NCI-H1436 (cell line): ENCODE measurements at places on chromosomes 4 and X.

- DNase-seq: no peak
These were observed 216.2 kb upstream of the CTSO start for GRCh38 chr4:156169861-156170260.

GRCh38 chr4:73743281-73743680, 2.9 kb downstream of the CXCL8 start:
- no peak for DNase-seq

DNA sequence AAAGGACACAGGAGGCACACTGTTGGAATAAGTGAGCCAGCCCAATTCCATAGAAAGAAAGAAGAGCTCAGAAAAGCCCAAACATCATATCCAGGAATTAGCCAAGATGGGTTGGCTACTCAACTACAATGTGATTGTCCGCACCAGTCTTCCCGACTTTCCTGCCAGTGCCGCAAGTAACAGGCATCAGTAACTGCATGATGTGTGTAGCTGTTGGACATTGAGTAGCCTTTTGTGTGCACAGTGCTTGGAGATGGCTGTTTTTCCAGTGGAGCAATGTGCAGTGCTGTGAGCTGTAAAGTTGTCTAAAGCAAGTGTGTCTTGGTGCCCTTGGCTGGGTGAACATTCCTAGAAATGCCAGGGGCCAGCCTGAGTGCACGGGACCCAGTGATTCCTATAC, 29.2 kb upstream of the FAM193A start:
- DNase-seq: no peak

DNA sequence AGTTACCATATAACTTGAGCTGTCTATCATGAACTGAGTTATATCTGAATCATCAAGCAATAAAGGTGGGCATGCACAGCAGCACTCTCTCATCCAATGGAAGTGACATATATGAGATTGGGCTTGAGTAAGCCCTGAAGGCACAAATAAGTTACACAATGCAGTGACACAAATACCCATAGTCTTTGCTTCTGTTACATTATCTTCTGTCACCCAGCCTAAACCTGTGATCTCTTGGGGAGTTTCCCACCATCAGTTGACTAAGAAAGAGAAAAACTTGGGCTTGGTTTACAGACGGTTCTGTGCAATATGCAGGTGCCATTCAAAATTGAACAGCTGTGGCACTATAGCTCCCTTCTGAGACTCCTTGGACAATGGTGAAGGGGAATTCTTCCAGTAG, 138.8 kb upstream of the IL15 start:
- DNase-seq: no peak

DNA sequence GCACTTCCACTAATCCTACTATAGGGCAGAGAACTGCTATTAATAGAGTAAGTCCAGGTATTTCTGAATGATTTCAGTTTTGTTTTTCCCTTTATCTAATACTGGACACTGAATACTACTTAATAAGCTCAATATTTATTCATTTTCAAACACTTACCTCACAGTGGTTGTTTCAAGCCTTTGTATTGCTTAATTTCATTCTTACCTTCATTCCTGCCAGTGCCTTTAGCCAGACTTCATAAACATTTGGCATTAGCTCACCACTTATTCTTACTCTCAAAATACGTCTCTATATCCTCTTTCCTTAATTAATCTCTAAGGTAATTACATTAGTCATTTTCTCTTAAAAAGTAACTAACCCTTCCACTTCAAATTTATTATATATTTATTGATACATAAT, 18.8 kb upstream of the CORIN start:
- no peak for DNase-seq

- no peak for DNase-seq
These were observed 388.0 kb upstream of the GALNT7 start for GRCh38 chr4:172780566-172781081.

DNA sequence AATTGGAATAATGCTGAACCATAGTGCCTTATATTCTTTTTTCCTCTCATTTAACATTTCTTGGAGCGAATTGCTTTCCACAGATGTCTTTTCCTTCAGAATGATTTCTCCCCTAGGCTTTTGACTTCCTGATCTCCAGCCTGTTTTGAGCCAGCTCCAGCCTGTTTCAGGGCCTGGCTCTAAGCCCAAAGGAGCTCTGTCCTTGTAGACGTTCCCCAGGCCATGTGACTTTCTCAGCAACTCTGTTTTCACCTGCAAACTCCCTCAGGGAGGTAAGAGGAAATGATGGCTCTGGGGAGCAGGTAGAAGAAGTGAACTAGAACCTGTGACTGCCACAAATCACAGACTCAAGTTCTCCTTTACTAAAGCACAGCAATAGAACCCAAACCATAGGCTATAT, 89.1 kb downstream of the AKAP4 start:
- peak; percentile 26 for DNase-seq

- no peak for DNase-seq
These were observed 229.1 kb downstream of the VEGFC start for GRCh38 chr4:176563591-176563990.

- no peak for DNase-seq
These were observed 211.1 kb downstream of the RELL1 start for GRCh38 chr4:37475087-37475486.

DNA sequence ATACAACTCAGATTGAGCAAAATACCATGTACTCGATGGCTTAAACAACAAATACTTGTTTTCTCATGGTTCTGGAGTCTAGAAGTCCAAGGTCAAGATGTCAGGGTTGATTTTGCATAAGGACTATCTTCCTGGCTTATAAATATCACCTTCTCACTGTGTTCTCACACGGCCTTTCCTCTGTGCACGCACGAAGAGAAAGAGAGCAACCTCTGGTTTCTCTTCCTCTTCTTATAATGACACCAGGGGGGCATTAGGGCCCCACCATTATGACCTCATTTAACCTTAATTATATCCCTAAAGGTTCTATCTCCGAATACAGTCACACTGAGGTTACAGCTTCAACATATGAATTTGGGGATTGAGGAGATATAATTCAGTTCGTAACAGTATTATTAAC, 504.0 kb downstream of the MAGEE1 start:
- no peak for DNase-seq

DNA sequence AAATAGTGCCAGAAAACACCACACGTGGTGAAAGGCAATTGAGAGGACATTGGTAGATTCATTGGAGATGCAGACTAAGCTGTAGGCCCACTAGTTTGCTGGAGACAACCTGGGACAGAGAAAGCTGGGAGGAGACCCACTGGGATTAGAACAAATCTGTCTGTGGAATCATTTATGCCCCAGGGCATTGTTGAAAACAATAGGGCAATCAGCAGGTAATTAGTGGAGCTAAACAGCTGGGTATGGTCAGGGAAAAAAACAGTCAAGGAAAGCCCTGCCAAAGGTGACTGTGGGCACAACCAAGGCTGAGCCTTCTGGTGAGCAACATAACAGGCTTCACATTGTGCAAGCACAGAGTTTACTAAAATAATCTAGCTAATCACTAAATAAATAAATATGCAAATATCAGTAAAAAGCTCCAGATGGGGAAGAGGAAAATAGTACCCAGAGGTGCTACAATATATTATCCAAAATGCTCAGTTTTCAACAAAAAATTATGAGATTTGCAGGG, 9.0 kb downstream of the TCEAL3 start:
- DNase-seq: no peak

- peak; percentile 3 for DNase-seq
These were observed 175.5 kb downstream of the NLGN4X start for GRCh38 chrX:6053141-6053540.

DNA sequence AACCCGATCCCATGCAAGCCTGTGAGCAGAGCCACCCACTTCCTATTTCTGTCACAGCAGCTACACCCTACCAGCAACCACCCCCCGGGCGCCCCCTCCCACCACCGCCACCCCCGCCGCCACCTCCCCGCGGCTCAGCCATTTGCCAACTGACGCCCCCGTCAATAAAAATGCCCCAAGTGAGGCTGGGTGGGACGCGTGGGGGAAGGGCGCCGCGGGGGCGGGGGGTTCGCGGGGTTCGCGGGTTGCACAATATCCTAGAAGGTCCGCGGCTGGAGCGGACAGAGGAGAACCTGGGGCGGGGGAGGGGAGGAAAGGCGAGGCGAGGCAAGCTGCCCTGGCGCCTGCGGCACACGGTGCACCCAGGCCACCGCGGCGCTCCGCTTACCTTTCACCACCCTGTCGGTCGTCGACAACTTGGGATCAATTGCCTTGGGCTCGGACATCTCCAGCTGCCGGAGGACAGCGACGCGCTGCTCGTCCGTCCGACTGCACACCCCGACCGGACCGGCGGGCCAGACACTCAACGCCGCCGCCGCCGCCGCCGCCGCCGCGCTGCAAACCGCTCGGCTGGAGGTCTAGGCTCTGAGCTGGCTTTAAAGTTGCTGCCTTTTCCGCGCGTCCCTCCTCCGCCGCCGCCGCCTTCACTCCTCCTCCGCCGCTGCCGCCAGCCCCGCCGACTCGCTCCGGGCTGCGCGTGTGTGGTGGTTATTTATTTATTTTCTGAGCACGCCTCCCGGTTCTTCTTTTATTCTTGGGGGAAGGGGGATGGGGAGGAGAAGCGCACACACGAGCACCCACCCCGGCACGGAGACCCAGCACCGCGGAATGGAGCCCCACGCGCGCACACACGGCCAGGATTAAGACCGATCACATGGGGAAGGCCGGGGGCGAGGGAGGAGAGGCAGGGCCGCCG, 717 bp downstream of the PPP3CA start:
- peak; percentile 57 for DNase-seq

DNA sequence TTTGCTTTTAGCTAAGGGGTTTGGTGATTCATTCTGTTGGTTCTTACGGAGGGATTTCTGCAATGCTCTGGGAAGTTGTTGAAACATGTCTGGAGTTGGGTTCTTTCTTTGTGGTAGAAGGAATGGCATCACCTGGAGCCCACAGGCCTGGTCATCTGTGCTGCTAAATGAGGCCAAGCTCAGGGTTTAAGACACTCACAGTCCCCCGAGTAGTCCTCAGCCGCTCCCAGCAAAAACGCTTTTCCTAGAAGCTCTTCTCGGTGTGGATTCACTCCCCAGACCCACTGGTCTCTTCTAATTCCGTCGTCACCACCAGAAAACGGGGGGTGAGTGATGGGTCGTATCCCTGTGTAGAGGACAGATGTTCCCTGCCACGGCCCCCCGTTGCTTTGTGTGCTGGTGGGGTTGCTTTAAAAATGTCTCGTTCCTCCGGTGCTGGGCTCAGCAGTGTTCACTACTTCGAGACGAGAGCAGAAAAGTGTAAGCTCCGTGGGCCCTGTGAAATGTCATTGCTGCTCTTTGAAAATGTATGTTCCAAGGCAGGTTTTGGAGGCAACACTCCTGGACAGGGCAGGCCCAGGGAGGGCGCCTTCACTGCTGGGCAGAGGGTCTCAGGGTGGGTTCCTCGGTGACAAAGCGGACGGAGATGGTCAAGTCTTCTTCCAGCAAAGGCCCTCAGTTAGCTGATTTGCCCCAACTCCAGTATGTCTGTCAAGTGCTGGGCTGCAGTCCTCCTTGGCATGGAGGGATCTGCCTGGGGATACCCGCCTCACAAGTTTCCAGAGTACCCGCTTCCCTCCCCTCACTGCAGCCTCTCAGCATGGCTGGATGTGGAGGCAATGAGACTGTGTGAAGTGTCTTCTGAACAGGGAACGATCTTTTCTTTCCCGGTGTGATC, 37.3 kb downstream of the PSAPL1 start:
- no peak for DNase-seq

DNA sequence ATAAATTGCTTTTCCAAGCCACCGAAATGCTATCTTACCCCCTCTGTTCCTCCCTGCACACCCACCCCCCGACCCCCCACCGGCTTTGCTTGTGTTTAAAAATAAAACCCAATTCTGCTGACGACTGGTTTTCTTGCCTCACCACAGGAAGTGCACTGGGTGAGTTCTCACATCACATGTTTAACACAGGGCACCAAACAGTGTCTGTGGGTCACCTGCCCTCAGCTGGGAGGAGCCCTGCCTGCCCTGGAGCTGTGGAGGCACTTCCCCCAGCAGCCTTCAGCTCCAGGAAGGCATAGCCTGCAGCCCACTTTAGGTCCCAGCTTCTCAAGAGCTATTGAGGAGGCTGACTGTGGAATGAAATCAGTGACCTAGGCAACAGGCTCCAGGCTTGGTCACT, 8.8 kb downstream of the TMEM255A start:
- no peak for DNase-seq

- no peak for DNase-seq
These were observed 67.9 kb upstream of the STX18 start for GRCh38 chr4:4609622-4610334.

- no peak for DNase-seq
These were observed 42.5 kb upstream of the C1GALT1C1 start for GRCh38 chrX:120672389-120672788.

DNA sequence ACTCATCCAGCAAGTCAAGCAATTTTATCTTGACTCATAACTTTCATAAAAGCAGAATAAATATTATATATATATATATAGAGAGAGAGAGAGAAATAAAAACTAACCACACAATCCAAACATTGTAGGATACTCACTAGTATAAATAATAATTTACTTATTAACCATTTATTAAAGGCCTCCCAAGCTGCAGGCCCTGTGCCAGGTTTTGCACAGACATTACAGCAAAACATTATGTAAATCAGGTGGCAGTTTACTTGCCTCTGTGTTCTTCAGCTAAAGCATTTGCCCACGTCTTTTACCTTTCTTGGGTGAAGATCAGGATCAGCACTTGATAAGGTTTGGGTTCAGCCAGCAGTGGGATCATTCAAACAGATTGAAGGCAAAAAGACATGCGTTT, 75.6 kb downstream of the CLDN22 start:
- no peak for DNase-seq

GRCh38 chr4:2406920-2407319, 11.5 kb downstream of the ZFYVE28 start:
- DNase-seq: no peak

DNA sequence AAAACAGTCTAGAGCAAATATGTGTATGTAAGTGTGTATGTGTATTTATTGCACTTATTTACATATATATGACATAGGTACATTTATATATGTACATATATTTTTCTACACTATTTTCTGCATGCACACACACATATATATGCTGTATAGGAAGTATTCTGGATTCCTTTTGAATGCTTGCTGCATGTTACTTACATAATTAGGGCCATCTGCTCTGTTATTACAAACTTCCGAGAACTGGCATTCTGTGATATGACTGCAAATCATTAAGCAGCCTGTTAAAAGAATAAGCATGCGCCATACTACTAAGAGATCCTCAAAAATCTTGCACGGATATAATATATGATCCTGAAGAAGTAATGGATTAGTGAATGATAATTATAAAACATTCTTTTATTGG, 1157.6 kb upstream of the TENM3 start:
- no peak for DNase-seq

DNA sequence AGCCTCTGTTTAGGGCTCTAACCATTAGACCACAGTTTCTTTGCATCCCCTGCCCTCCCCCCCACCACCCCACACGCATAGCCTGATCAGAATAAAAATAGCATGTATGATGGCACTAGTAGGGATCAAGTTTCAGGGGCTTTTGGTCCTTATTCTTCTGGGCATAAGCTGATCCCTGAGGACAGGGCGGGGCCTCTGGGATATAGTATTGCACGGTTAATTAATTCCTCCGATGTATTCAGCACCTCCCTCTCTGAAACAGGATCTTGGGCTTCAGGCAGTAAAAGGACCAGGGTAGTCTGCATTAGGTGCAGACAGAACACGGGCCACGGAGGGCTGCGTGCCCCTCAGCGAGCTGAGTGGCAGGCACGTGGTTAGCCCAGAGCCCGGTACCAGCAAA, 57.1 kb downstream of the ELF4 start:
- peak; percentile 36 for DNase-seq

- no peak for DNase-seq
These were observed 41.3 kb upstream of the IGFBP7 start for GRCh38 chr4:57151481-57151880.

- DNase-seq: no peak
These were observed 8.0 kb downstream of the MAEA start for GRCh38 chr4:1297456-1298325.
